ENCODE measurements at places on chromosomes 5 and 9.

DNA sequence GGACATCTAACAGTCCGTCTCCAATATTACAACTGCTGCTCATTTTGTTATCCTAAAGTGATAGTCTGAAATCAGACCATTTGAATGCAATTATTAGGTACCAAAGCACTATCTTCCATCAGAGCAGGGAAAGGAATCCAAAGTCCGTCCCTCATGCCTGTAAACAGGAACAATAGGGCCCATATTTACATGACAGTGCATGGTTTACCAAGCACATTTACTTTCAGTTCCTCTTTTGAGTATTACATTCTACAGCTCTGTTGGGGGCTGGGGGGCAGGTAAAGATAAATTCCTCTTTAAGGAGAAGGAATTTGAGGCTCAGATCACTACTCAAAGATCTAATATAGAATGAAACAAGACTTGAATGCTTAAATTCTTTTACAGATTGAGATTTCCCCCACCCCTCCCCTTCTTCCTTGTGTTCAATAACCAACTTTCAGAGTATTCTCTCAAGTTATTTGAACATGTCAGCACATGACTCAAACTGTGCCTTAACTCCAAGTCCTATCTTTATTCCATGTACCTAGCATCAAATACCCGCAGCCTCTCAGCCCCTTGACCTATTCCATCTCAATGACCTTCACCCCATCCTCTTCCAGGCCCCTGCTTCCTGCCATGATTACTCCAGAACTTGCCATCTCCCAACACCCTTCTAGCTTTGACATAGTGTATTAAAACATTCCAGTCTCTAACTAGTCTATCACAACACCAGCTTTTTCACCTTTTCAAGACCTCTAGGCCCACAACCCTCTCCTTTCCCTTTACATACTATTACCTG lies 71.0 kb downstream of the BRINP1 start:
- no peak for DNase-seq

DNA sequence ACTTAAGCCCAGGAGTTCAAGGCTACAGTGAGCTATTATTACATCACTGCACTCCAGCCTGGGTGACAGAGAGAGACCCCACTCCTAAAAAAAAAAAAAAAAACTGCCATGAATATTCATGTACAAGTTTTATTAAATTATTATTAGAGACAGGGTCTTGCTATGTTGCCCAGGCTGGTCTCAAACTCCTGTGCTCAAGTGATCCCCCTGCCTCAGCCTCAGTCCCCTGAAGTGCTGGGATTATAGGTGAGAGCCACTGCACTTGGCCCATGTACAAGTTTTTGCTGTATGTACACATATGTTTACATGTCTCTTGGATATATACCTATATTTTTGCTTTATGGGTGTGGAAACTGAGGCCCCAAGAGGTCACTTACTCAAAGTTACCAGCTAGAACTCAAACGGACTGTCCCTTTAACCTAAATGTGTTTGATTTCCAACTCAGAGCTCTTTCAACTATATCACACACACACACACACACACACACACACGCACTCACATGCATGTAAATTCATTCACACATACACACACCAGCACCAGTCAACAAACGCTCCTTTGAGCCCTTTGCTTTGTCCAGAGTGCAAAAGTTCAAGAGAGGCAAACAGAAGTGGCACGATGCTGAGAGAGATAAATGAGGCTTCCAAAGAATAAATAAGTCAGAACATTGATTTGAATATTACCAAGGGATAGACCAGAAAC lies 42.3 kb upstream of the STRBP start:
- no peak for DNase-seq

DNA sequence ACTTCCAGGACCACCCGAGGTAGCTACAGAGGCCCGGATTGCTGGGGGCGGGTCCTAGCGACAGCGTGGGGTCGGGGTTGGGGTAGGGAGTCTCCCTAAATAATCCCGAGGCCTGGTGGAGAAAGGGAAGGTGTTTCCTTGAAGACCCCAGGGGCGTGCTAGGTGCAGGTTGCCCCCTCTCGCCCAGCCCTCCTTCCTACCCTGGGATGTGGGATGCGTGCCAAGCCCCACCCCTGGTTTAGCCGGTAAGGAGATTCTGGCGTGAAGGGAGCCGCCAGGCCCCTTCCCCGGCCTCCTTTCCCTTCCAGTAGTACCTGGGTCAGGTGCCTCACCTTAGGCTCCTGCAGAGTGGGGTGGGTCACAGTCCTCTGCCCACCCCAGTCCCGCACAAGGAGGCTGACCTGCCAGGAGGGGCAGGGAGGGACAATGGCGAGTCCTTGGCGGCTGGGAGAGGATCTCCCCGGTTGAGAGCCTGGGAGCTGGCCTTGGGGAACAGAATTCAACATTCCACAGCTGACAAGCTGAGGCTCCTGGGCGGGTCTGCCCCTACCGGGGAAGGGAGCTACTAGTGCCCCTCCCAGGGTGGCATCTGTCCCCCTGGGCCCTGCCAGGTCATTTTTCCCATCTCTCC lies 674 bp downstream of the TSPAN17 start:
- DNase-seq, result no peak

- no peak for DNase-seq
Observed at GRCh38 chr5:157509587-157509986, 49.6 kb downstream of the NIPAL4 start.

DNA sequence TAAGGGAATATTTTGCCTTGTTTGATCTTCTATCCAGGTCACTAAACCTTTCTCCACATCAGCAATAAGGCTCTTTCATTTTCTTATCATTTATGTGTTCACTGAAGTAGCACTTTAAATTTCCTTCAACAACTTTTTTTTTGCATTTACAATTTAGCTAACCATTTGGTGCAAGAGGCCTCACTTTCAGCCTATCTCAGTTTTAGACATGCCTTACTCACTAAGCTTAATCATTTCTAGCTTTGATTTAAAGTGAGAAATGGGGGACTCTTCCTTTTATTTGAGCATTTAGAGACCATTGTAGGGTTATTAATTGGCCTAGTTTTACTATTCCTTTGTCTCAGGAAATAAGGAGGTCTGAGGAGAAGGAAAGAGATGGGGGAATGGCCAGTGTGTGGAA lies 250.5 kb downstream of the AUH start:
- DNase-seq, result no peak

DNA sequence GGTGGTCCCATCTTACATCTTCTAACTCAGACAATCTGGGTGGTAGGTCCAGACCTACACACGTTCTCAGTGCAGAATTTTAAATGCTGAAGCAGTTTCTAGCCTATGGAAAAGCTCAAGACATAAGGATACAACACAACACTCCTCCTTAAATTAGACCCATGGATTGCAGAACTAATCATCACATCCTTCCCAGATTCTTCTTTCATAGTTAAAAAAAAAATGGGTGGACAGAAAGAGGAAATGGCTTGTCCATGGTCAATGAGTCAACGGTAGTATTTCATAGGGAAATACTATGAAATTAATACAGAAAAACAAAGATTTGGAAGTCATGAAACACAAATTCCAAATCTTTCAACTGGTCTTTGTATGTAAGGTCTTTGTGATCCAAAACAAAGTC lies 106.9 kb downstream of the PAPPA start:
- no peak for DNase-seq

- DNase-seq, result no peak
Observed at GRCh38 chr9:26157411-26157810, 479.2 kb upstream of the TUSC1 start.

DNA sequence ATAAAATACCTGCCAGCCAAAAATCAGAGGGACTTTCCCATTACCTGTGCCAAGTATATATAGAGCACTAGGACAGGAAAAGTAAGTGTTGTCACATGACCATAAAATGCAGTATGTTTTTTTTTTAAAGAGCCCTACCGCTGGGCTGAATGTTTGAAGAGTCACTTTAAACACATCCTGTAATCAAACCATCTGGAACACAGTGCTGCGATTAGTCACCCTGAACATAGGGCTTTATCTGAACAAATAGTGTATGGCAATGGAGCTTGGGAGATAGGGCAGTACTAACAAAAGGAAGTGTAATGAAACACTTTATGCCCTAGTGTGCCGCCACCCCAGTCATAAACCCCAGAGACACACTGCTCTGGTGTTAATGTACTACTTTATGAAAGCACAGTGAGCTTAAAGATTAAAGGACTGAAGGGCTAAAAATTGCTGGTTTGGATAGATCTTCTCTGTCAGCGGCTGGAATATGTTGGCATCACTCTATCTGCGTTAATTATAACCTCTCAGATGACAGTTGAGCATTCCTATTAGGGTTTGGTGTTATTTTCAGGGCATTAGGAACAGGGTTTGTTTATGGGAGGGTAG lies 90.4 kb downstream of the ZNF608 start:
- no peak for DNase-seq

- no peak for DNase-seq
Observed at GRCh38 chr5:40916226-40916625, 6.9 kb downstream of the C7 start.

- DNase-seq, result no peak
Observed at GRCh38 chr5:153824909-153825308, 213.8 kb downstream of the FAM114A2 start.

All from cerebellar nuclear complex (tissue), 1 donor.